ENCODE measurements at places on chromosomes 6 and 20.

DNA sequence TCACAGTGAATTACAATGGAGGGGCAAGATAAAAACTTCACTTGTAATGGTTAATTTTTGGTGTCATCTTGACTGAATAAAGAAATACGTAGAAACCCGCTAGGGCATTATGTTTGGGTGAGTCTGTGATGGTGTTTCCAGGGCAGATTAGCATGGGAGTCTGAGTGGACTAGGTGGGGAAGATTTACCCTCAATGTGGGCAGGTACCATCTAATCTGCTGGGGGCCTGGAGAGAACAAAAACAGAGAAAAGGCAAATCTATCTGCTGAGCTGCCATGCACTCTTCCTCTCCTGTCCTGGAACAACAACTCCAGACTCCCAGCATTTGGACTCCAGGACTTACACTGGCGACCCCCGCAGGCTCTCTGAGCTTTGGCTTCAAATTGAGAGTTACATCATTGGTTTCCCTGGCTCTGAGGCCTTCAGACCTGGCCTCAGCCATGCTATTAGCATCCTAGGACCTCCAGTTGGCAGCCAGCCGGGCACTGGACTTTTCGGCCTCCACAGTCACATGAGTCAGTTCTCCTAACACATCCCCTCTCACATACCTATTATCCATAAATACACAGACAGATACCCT is 19.7 kb downstream of the NINL start:
- peak; percentile 21 for DNase-seq

- DNase-seq: peak; percentile 30
Measured at GRCh38 chr6:21931641-21932335, 338.2 kb downstream of the SOX4 start.

DNA sequence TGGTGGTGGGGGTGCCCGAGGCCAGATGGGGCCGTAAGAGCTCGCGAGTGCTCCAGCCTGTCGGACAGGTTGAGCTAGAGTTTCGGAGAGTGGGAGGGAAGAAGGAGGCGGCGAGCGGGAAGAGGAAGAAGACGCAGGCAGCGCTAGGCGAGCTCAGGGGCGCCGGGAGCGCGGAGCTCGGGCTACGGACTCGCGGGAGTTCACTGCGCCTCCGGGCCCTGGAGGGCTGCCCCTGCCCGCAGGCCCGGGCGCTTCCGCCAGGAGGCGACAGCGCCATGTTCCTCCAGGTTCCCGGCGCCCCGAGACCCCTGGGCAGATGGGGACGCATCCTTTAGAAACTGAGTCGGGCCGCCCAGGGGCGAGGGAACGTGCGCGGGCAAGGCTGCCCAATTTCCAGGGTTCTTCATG is 984 bp downstream of the TFAP2C start:
- DNase-seq: no peak

- DNase-seq: peak; percentile 14
Measured at GRCh38 chr6:104638841-104639290, 220.9 kb downstream of the HACE1 start.

Measured in fibroblast of the aortic adventitia (primary cell).